Nephron progenitor cell (in vitro differentiated cells): ENCODE measurements at places on chromosomes 5 and 9.

DNA sequence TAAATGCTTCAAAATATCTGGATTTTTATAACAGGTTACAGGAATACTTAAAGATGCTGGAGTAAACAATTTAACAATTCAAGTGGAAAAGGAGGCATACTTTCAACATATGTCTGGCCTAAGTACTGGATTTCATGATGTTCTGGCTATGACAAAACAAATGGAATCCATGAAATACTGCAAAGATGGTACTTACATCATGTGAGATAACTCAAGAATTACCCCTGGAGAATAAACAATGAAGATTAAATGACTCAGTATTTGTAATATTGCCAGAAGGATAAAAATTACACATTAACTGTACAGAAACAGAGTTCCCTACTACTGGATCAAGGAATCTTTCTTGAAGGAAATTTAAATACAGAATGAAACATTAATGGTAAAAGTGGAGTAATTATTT is 35.6 kb downstream of the SLC30A5 start:
- DNase-seq, result no peak

- DNase-seq, result no peak
These were observed 78.0 kb downstream of the WNK2 start for GRCh38 chr9:93261735-93262523.

DNA sequence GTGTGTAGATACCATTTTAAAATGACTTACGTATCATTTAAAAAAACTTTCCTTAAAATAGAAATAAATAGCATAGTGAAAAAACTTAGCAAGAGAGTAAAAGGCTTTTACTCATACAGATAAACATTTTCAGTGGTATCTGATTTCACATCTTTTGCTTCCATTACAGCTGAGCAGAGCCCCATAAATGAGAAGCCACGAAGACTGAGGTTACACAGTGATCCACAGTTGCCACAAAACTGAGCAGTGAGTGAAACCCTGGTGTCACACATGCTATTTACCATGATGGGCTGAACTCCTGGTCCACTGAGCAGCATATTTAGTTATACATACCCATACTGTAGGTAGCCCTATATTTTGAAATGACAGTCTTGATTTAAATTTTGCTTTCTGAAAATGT is 401.2 kb downstream of the KIAA0825 start:
- DNase-seq, result no peak

GRCh38 chr9:111356481-111357244 is 26.6 kb upstream of the OR2K2 start:
- DNase-seq, result peak; percentile 2

DNA sequence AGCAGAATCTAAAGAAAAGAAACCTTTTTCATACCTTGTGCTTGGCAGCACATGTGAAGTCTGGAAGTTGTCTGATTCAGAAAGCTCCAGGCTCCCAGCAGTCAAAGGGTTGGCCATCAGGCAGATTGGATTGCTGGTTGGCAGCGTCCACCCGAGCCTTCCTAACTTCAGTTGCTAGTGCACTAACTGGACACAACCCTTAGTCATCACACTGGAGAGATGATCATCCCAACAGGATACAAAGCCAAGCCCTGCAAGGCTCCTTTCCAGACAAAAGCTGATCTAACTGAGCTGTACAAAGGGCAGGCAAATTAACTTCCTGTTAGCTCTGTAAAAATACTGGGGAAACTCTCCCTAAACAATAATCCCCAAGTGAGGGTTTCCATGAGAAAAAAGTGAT is 185.6 kb downstream of the SNX18 start:
- no peak for DNase-seq

- DNase-seq, result no peak
These were observed 42.6 kb upstream of the SAP30L start for GRCh38 chr5:154403234-154403633.

DNA sequence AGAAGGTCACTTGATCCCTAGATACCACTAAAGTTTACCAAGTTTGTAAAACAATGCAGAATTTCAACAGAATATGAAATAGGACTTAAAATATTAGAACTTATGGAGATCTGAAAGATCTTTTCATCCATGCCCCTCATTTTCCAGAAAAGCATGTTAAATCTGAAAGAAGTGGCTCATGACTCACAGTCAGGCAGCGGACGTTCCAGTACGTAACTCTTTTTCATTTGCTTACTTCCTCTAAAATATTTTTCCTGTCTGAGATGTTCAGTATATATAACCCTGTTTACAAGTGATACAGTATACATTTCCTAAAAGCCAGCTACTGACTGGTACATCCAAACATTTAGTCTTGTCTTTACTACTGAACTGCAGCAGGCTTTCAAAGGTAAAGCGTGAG is 22.3 kb downstream of the FBXW2 start:
- no peak for DNase-seq

- no peak for DNase-seq
These were observed 102.7 kb downstream of the ADAMTS12 start for GRCh38 chr5:33788922-33789566.

- DNase-seq, result no peak
These were observed 253.5 kb upstream of the ATP10B start for GRCh38 chr5:161105525-161105924.

DNA sequence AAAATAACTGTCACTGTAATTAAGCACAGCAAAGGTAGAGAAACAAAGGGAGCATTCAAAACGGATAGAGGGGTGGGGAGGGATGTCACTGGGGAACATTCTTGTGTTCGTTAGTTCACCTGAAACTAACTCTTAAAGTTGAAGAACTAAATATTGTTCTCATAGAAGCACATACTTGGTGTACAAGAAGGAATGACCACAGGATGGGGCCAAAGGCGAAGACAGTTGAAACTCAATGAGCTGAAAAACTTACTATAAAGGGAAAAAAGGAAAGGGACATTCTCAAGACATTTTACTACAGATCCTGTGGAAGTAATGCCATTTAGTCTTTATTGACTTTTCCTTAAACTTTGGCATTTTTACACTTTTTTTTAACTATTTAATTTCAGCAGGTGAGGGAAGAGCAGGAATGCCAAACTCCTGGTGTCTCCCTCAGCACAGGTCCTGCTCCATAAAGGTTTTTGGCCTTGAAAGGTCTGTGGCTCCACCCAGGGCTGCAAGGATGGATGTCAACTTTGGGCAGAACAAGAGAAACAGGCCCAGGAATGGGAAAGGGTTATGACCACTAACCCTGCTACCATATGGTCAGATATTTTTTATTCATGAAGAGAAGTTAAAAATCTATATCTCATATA is 197.6 kb upstream of the RASA1 start:
- no peak for DNase-seq

DNA sequence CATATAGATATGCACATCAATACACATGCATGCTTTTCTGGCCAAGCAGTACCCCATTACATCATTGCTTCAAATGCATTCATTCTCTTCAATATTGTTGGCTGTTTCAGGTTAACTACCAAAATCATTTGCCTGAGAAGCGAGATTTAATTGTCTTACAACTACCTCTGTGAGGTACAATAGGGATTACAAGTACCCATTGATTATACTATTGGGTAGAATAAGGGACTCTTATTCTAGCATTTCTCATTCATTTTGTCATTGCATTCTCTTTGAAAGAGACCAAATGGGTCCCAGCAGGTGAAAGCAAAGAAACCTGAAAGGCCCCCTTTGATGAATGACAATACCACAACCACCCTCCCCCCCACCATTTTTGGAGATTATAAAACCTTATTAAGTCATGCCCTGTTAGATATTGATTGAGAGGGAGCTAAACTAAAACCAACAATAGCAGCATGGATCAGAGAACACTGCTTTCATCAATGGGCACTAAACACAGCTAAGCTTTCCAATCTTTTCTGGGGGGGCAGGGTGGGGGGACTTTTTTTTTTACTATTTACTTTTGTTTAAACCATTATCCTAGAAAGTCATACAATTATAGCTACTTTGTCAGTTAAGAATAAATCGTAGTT is 375.0 kb upstream of the CCNH start:
- DNase-seq, result no peak

GRCh38 chr5:86748538-86749105 is 130.9 kb downstream of the COX7C start:
- no peak for DNase-seq

DNA sequence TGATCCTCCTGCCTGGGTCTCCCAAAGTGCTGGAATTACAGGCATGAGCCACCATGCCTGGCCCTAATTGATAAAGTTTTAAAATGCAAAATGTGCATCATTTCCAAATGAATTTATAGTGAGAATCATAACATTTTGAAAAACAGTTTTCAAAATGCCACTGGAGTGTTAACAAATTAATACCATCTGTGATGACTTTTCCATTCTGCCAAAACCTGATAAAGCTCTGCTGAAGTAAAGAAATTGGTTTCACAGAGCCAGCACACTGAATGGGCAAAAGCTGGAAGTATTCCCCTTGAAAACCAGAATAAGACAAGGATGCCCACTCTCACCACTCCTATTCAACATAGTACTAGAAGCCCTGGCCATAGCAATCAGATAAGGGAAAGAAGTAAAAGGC is 89.6 kb downstream of the MUSK start:
- no peak for DNase-seq

DNA sequence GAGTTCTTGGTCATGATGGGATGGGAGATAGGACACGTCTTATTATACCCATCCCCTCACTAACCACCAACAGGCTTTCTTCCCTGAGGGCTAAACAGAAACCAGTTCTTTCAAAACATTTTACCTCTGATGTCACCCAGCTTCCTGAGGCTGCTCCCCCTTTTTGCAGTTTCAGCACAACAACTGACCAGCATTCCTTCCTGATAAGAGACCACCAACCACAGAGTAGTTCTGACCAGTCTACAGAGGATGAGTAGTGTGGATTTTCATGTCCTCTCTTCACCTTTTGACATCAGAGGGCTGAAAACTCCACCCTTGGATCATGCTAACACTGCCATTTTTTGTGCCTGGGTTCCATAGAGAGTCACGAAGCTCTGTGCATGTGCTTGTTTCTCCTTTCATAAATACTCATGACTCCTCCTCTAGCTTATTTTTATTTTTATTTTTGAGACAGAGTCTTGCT is 82.6 kb downstream of the OSTF1 start:
- no peak for DNase-seq

DNA sequence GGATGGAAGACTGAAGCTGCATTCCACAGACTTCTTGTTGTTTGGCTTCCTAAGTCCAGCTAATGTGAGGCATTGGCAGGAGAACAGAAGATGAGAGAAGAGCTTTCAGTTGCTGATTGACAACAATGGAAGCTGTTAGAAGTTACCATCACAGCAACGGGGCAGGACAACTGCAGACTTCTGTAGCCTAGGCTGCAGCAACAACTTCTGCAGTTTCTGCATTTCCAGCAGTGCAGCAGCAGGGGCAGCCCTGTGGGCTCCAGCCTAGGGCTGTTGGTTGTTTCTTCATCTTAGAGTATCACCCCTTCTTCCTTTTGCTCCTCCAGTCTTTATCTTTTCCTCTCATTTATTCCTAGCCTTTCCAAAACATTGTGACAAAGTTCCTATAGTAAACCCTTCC is 528.8 kb upstream of the PTGER4 start:
- no peak for DNase-seq

DNA sequence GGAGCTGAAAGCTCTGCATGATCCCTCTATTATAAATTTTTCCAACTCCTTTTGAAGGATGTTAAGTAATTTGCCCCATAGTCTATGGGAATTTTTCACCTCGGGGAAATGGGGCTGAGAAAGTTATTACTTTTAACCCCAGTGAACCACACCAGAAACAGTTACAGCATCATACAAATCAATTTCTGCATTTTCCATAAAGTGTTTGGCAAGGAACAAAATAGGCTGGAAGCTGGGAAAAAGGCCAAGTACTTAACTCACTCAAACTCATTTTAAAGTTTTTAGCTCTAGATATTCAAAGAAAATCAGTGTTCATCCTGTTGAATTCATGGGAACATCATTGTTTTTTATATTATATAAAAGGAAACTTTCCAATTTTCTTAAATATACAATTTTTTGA is 160.9 kb downstream of the SH3GL2 start:
- no peak for DNase-seq

DNA sequence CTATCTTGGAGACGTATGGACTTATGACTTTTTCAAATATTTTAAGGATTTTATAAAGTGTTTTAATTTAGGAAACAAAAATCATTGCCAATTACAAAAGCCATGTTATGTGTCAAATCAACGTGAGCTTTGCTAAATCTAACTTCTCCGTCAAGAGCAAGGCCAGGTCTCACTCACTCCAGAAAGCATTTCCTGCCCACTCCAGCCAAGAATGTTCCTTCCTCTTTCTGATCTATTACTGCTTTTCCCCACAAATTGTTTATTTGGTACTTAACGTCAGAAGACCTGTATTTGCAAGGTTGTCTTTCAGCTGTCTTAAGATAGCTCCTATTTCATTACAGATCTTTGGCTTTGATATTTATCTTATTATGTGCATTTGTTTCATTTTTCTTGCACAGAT is 193.5 kb upstream of the HAPLN1 start:
- DNase-seq, result no peak

- DNase-seq, result no peak
These were observed 480.0 kb downstream of the TAF11L14 start for GRCh38 chr5:18114151-18114757.

GRCh38 chr5:149046196-149046829 is 16.5 kb downstream of the SH3TC2 start:
- DNase-seq, result no peak

DNA sequence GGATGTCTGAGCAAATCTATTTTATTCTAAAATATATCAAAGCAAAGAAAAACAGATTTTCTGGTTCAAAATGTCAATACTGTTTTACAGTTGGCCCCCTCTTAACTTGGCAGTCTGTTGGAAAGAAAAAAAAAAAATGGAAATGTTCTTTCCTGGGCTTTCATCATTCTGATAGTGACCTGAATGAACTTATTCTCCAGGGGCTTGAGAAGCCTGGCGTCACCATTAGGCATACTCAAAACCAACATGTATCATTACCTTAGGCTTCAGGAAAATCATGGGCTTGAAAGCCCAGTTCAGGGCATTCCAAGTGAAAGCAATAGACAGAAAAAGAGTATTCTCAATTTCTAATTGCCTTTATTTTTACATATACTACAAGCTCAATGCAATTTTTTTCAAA is 283.7 kb upstream of the PUM3 start:
- no peak for DNase-seq

GRCh38 chr9:135826188-135826545 is 81.2 kb downstream of the CAMSAP1 start:
- no peak for DNase-seq

- no peak for DNase-seq
These were observed 65.3 kb downstream of the OLFM1 start for GRCh38 chr9:135152614-135153334.

DNA sequence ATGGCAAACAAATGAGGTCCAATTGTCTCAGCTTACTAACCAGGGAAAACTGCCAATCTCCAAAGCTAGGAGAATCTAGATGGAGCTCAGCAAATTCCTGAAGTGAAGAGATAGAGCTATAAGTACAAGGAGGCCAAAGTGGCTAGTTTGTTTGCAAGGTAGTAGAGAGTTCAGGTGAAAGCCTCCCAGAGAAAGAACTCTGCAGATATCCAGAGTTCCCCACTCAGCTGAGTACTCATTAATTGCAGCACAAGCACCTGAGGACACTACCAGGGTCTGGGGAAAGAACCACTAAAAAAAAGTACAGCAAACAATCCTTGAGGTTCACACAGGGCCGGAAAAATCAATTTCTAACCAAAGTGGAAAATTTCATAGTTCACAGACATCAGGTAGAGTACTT is 250.9 kb downstream of the TMEM232 start:
- no peak for DNase-seq
